ENCODE measurements at places on chromosomes 1 and 21.

- no peak for DNase-seq
Measured at GRCh38 chr1:67441183-67441582, 11.0 kb upstream of the SERBP1 start.

DNA sequence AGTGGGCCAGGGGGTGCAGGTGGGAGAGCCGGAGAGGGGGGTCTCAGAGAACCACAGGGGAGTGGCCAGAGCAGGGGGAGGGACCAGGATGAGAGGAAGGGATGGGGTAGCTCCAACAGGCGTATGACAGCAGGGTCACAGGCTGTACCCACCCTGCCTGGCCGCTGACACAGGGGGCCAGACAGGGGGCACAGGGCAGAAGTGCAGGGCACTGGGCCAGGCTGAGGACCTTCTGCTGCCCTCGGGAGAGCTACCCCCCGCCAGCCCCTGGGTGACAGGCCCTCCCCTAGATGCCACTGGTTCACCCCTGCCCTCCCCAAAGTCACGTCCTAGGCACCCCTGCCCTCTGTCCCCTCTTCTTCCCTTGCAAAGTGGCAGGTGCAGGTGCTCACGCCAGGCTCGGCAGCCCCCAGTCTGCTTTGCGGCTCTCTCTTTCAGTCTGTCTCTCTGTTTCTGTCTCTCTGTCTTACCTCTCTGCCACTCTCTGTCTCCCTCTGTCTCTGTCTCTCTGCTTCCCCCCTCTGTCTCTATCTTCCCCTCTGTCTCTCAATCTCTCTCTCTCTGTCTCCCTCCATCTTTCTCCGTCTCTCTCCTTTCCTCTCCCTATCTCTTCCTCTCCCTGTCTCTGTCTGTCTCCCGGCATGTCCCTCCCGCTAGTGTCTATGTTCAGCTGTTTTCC lies 48.5 kb downstream of the WNT9A start:
- no peak for DNase-seq

GRCh38 chr21:45355573-45355972 lies 49.4 kb upstream of the COL18A1 start:
- DNase-seq = no peak

DNA sequence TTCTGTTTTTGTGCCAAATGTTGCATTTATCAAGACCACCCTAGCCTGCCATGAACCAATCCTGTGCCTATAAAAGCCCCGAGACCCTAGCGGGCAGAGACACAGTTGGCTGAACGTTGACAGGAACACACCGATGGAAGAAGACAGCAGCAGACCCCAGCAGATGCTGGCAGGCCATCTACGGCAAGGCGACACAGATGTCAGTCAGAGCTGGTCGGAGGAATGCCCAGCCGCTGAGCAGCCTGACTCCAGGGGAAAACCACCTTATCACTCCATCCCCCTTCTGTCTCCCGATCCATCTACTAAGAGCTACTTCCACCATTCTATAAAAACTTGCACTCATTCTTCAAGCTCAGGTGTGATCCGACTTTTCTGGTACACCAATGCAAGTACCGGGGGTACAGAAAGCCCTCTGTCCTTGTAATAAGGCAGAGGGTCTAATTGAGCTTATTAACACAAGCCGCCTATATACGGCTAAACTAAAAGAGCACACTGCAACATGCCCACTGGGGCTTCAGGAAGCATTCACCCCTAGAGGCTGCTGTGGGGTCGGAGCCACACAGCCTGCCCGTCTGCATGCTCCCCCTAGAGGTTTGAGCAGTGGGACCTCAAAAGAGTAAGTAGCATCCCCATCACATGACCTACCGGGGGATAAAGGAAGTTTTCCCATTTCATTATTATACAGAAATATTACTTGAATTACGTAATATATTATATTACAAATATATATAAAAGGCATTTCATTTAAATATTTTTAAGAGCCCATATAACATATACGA lies 1156.3 kb upstream of the B3GALT2 start:
- DNase-seq = no peak

DNA sequence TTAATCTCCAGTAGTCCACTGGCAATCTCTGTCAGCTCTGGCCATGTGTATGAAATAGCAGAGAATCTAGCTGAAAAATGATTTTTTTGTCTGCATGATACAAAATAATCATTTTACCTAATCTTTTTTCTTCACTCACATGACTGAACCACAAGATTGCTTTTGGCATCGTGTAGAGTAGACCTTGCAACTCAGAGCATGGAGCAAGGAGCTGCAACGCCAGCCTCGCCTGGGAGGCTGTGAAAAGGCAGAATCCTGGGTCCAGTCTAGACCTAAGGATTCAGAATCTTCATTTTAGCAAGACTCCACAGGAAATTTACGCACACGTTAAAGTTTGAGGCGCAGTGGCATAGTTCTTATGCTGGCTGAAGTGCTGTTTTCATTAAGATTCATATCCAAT lies 40.2 kb downstream of the TOMM20 start:
- DNase-seq = no peak

- no peak for DNase-seq
Measured at GRCh38 chr1:229694053-229694693, 68.1 kb downstream of the URB2 start.

DNA sequence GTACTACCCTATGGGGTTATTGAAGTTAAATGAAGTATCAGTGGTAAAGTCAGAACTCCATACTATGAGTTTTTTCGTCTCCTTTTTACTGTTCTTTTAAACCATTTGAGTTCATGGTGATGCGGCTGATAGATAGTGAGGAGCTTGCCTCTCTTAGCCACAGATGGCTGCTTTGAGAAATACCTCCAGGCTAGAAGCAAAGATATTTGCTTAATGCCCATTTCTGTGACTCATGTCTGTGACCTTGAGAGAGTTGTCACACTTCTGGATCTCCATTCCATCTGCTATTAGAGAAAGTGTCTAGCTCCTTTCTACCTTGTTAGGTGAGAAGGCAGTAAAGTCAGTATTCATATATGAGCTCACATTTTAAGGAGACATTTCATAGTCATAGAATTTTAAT lies 89.5 kb upstream of the PLXNA2 start:
- no peak for DNase-seq
